ENCODE measurements at places on chromosomes 2 and 18. TPM values are rescaled to one million over a fixed set of nuclear protein-coding genes. Genes with fewer than 3 reads are reported as not detected.

DNA sequence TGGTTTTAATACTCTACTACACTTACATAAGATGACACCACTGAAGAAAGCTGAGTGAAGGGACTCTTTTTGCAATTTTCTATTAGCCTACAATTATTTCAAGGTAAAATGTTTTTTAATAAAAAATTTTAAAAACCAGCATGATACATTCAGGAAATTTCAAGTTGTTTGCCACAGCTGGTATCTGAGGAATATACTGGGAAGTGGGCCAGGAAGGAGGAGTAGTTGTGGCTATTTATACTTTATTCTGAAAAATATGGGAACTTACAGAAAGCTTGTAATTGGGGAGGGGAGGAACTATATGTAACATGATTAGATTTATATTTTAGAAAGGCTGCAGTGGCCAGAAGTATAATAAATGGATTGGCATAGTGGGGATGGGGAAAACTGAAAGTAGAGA lies 40.8 kb downstream of the WDR35 start:
- DNase-seq: no peak

DNA sequence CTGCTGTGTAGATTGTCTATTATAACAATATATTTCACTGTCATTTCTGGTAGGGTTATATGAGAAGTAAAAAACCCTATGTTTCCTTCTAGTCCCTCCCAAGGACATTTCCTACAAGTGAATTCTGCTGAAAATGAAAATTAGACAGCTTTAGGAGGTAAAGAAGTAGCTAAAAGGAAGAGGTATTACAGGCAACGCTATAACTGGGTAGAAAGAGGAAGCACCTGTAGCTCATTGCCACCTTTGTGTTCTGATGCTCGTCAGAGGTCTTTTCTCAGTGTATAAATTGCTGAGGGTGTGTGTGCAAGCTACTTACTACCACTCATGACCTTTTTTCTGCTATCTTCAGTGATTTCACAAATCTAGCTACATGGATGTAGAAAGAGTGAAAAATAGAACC lies 1.4 kb downstream of the DNAJC10 start:
- DNase-seq: no peak

GRCh38 chr2:160963957-160964356 lies 196.3 kb upstream of the TANK start:
- DNase-seq: no peak

Gene UGT1A7
- total RNA-seq: 0.12 TPM

- DNase-seq: no peak
Observed at GRCh38 chr2:162092658-162093556, 18.9 kb upstream of the DPP4 start.

DNA sequence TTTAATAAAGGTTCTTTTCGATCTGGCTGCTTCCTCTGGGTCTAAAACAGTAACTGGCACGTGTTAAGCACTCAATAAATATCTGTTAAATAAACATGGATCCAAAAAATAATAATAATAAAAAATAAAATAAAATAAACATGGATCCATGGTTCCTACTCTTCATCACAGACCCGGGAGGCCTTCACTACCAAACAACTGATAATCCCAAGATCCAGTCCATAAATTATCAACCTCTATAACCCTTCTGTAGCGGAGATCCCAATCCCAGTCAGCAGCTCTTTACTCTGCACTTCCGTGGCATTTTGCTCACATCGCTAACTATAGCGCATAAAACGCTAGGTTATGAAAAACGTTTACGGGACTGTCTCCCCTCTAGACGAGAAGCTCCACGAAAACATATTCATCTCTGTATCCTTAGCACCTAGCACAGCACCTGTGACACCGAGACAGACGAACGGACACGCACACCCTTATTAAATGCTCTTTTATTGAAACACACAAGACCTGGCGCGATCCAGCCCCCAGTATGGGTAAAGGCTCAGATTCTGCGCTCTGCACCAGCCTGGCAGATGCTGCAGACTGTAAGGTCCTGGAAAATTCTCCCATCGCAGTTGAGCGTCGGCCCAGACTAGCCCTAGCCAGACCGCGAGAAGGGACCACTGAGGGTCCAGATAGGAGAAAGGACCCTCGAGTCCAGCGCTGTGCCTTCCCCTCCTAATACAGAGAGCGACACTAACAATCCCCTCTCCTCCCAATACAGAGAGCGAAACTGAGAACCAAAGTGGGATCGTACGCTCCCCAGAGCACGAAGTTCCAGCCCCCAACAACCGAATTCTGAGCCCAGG lies 770 bp downstream of the NBAS start:
- no peak for DNase-seq

GRCh38 chr2:46559261-46559660 lies 79.9 kb downstream of the TMEM247 start:
- no peak for DNase-seq

- DNase-seq: no peak
Observed at GRCh38 chr2:198518935-198519334, 714.5 kb downstream of the PLCL1 start.

DNA sequence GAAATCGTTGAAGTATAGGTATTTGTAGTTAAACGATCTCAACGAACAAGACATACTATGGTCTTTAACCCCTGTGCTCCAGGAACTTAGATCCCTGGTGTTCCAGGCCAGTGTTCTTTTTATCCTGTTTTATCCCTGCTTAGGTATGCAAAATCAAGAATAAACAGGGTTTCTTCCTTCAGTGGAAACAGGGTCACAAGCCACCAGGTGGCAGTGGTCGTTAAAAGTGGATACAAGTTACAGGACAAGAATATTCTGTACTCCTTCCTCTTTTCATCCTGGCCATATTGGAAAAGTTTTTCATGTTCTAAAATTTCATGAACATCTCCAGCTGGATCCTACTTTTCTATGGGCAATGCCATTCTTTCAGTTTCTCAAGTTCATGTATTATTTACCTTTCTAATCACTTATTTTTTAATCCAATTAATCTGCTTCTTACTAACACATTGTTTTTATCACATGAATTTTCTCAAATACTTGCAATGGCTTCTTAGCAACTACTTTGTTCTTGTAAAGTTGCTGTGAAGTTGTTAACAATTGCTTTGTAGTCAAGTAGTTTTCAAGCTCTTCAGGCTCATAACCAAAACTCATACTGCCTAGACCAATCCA lies 16.4 kb upstream of the HNMT start:
- no peak for DNase-seq

DNA sequence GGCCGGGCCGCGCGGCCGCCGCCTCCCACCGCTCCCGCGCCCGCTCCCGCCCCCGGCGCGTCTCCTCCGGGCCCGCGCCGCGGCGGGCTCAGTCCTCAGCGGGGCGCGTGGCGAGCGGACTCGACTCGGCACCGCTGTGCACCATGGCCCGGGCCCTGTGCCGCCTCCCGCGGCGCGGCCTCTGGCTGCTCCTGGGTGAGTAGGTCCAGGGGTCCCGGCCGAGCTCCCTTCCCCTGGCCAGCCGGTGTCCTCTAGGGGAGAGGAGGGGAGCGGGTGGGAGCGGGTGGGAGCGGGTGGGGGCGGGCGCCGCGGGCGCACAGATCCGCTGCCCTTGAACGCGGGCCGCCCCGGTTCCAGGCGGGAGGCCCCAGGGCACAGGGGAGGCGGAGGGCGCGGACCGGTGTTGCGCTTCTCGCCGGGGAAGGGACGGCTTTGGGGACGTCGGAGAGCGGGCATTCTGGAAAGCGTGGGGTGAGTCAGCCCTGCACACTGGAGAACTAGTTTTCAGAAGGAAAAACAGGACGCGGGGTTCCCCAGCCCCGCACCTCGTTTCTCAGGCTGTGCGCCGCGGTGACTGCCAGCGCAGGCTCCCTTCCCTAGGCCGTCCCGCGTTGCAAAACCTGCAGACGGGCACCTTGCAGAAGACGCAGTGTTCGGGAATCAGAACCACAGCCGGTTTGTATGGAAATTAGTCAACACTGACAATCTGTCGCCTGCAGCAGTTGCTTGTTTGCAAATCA lies at the start of gene RAMP1:
Gene RAMP1 (plus strand): TSS at position 91 of the 740 bp plus-strand sequence. CDS start 53 bp downstream, at position 144.
- DNase-seq: no peak

DNA sequence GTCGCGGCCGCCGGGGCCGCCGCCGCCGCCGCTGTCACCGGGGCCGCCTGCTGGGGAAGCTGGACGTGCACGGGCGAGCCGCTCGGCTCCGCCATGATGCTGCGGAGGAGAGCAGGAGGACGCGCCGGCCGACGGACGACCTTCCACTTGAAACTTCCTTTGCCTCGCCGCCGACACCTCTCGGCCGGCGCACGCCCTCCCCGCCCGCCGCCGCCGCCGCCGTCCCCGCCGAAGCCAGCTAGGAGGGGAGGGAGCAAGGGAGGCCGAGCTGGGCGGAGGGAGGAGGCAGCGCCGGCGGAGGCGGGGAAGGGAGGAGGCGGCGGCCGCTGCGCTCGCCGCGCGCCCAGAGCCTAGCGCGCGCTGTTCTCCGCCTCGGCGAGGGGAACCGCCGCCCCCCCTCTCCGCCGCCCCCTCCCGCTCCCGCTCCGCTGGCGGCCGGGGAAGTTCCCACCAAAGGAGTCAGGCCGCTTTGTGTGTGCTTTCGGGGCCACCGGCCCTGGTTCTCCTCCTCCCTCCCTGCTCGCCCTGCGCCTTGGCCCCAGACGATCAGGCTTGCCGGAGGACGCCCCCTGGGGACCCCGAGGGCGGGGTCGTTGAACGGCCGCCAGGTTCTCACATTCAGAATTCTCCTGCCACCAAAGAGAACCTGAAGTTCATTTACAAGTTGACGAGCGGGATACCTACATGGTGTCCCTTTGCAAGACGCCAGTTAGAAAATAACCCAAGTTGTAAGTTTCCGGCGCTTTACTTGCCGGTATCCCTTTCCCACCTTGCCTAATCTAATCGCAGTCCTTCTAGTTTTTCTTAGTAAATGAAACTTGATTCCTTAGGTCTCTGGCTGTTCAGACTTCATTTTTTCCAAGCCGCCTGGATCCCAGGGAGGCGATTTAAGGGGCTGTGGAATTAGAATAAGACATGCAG lies at the start of gene STK39:
Gene STK39 (minus strand): TSS at position 255 of the 921 bp plus-strand sequence. CDS start 160 bp downstream, at position 95.
- DNase-seq: no peak

Gene DUSP19
- total RNA-seq: 4.1 TPM

GRCh38 chr2:161124201-161124600 lies 36.0 kb upstream of the TANK start:
- no peak for DNase-seq

- DNase-seq: no peak
Observed at GRCh38 chr18:45503990-45504389, 111.3 kb upstream of the SLC14A2 start.

GRCh38 chr18:32884543-32884942 lies 111.7 kb upstream of the KLHL14 start:
- DNase-seq: no peak

DNA sequence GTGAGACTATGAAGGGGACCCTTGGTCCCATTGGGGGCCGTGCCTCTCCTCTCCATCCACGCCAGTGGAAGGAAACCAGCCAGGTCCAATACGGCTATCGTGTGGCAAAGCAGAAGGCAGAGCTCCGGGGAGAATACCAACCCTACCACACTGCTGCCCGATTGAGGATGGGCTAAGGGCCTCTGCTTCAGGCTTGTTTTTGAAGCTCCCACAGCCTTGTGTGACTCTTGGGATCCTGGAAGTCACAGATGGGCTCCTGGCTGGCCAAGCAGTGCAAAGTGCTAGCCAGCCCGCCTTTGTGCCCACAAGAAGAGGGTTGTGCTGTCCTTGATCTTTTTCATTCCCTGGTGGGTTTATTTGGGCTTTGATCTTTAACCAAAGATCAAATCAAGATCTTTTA lies 70.6 kb upstream of the ID2 start:
- peak; percentile 72 for DNase-seq

- DNase-seq: no peak
Observed at GRCh38 chr2:193153576-193153975, 958.8 kb upstream of the TMEFF2 start.

GRCh38 chr2:236417150-236417549 lies 152.5 kb upstream of the ACKR3 start:
- DNase-seq: no peak
